ENCODE measurements at places on chromosomes 7 and 10.

GRCh38 chr7:112951070-112951469, 135.6 kb downstream of the GPR85 start:
- DNase-seq: no peak

- no peak for DNase-seq
Observed at GRCh38 chr7:158327571-158328180, 259.9 kb downstream of the PTPRN2 start.

DNA sequence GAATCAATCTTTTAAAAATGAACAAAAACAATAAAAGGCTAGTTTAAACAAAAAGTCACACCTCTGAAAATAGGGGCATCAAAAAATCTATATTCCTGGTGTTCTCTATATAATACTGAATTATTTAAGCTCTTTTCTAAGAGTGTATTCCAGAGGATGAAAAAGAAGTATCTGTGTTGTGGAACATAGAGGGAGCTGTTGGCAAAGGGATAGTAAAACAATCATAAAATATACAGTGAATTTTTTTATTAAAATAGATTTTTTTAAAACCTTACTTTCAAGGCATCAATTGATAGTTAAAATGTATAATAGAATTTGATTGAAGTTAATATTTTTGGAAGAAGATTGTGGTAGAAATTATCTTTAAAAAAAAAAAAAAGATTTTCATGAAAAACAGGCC, 1409.1 kb upstream of the CELF2 start:
- no peak for DNase-seq

DNA sequence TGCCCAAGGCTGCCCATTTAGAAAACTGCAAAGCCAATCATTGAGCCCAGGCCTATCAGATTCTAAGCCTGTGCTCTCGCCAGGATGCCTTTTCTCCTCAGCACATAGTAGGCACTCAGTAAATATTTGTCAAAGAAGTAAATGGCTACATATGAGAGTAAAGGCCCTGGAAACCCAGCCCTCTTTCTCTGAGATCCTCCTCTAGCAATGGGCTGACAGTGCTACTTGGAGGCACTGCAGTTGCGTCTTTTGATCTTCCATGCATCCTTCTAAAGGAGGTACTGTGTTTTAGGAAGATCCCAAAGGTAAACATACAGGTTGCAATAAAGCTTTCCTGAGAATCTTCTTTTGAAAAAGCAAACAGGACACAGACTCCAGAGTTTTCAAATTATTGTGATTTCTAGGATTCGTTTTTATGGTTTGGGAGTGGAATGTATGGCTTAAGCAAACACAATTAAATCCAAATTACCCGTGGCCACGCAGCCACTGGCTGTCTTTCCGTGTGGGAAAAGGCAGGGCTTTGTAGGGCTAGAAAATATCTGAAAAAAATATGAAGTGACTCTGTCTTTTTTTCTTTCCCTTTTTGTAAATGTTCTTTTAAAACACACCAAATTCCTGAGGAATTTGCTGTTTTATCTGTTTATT, 151.3 kb upstream of the BMPER start:
- DNase-seq: no peak

DNA sequence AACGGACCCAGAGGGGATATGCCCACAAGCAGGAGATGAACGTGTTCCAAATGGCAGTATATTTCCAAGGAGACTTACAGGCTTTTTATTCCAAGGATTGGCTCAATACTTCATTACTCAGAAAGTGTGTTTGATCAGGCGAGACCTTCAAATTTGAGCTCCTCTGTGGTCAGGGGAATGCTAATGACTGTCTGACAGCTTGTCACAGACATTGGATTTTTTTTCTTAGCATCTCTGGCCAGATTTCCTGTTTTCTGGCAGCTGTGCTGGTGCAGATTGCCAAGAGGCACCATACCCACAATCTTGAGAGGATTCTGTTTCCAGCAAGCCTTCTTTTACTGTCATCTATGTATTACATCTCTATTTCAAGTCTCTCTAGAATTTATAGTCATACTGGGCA, 93.8 kb downstream of the C1GALT1 start:
- DNase-seq: no peak

DNA sequence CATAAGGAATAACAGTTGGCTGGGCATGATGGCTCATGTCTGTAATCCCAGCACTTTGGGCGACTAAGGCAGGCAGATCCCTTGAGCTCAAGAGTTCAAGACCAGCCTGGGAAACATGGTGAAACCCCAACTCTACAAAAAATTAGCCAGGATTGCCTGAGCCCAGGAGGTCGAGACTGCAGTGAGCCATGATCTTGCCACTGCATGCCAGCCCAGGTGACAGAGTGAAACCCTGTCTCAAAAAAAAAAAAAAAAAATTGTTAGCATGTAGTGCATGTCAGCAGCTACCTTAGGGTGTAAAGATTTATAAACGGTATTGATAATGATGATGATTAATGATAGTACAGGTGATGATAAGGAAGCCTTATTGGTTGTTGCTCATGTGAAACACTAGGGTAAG, 331.2 kb upstream of the FZD1 start:
- no peak for DNase-seq
